ENCODE measurements at places on chromosomes 1 and 21.

DNA sequence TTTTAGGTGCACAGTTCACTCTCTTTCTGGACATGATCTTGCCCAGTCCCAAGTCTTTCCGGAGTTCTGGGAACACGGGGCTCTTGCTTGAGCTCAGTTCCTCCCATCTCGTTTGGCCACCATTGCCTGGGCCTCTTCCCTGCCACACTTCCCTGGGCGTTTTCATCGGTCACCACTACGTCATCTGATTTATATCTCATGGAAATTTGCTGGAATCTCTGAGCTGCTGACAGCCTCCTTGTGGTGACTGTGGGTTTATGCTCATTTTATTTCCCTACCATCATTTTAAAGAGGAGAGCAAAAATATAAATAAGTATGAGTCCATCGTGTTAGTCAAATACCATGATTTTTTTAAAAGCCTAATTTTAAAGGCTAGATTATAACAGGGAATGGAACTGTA, 449.1 kb upstream of the KAZN start:
- DNase-seq: no peak

GRCh38 chr1:147389532-147390184, 147.2 kb downstream of the CHD1L start:
- no peak for DNase-seq

- no peak for DNase-seq
These were observed 5.4 kb downstream of the CCDC190 start for GRCh38 chr1:162855461-162856150.

GRCh38 chr1:90534663-90535295, 182.3 kb downstream of the BARHL2 start:
- DNase-seq: no peak

GRCh38 chr1:87149241-87150041, 179.2 kb upstream of the LMO4 start:
- DNase-seq: no peak

All from activated CD4-positive, alpha-beta T cell treated with anti-CD3 and anti-CD28 coated beads, Interleukin-2, amount 50 U/mL, for 4 hours (primary cell).